ENCODE measurements at places on chromosomes 3 and 15. TPM values are rescaled to one million over a fixed set of nuclear protein-coding genes. Genes with fewer than 3 reads are reported as not detected.

CEP70 gene
- polyA plus RNA-seq: 36.2 TPM

ROBO2 gene
- polyA plus RNA-seq: 100 TPM

RYR3 gene
- polyA plus RNA-seq: 6.8 TPM

NOP10 gene
- polyA plus RNA-seq: 125 TPM

ZNF660 gene
- polyA plus RNA-seq: 13.1 TPM

ANKRD34C gene
- 0.01 TPM for polyA plus RNA-seq

UBE3A gene
- 96.9 TPM for polyA plus RNA-seq

TJP1 gene
- 161 TPM for polyA plus RNA-seq

SAMMSON gene
- 0.09 TPM for polyA plus RNA-seq

HGD gene
- polyA plus RNA-seq: 100 TPM

HYAL1 gene
- 6.1 TPM for polyA plus RNA-seq

PSTPIP1 gene
- polyA plus RNA-seq: 1.0 TPM

SCG5 gene
- 19.0 TPM for polyA plus RNA-seq

FOXB1 gene
- 0.06 TPM for polyA plus RNA-seq

CMTM8 gene
- polyA plus RNA-seq: 12.5 TPM

GP9 gene
- 1.4 TPM for polyA plus RNA-seq

FANCD2OS gene
- polyA plus RNA-seq: not detected

FBXW12 gene
- polyA plus RNA-seq: 0.50 TPM

CHRD gene
- polyA plus RNA-seq: 10.5 TPM

SEMA6D gene
- polyA plus RNA-seq: 30.9 TPM

TIMP4 gene
- polyA plus RNA-seq: 0.53 TPM

MESP2 gene
- polyA plus RNA-seq: 0.44 TPM

CD86 gene
- polyA plus RNA-seq: 2.7 TPM

TMEM40 gene
- polyA plus RNA-seq: 1.8 TPM

LRRC34 gene
- 9.5 TPM for polyA plus RNA-seq

CFAP100 gene
- 0.84 TPM for polyA plus RNA-seq

MYO1E gene
- polyA plus RNA-seq: 140 TPM

ABHD10 gene
- 52.3 TPM for polyA plus RNA-seq

POLQ gene
- polyA plus RNA-seq: 7.2 TPM

RTP4 gene
- polyA plus RNA-seq: 0.67 TPM

ENTPD3 gene
- 1.9 TPM for polyA plus RNA-seq

SCN11A gene
- 0.66 TPM for polyA plus RNA-seq

GOLGA8R gene
- polyA plus RNA-seq: 4.6 TPM

USP8 gene
- 62.3 TPM for polyA plus RNA-seq

GOLGA6L1 gene
- polyA plus RNA-seq: not detected

SLC41A3 gene
- polyA plus RNA-seq: 78.3 TPM

CAMK2N2 gene
- polyA plus RNA-seq: not detected

PLSCR5 gene
- not detected for polyA plus RNA-seq

SEMA3B gene
- polyA plus RNA-seq: 169 TPM

TUSC7 gene
- not detected for polyA plus RNA-seq

CNTN4 gene
- 36.4 TPM for polyA plus RNA-seq

ZPLD1 gene
- 0.74 TPM for polyA plus RNA-seq

SLC22A14 gene
- 0.66 TPM for polyA plus RNA-seq

GMPS gene
- 84.8 TPM for polyA plus RNA-seq

RAB7A gene
- 237 TPM for polyA plus RNA-seq
